ENCODE measurements at places on chromosomes 16 and 17.

GRCh38 chr16:11621920-11622651 lies 35.4 kb upstream of the LITAF start:
- DNase-seq = no peak

DNA sequence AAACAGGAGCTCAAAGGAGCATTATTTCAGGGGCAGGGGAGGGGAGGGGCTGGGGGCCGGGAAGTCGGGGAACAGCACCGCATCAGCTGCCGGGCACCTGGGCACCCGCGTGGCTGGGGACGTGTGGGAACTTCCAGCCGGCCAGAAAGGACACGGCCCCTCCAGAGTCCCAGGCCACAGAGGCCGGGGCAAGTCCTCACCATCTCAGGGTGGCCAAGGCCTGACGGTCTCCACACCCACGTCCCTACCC lies 1.1 kb downstream of the PGAP6 start:
- no peak for DNase-seq

DNA sequence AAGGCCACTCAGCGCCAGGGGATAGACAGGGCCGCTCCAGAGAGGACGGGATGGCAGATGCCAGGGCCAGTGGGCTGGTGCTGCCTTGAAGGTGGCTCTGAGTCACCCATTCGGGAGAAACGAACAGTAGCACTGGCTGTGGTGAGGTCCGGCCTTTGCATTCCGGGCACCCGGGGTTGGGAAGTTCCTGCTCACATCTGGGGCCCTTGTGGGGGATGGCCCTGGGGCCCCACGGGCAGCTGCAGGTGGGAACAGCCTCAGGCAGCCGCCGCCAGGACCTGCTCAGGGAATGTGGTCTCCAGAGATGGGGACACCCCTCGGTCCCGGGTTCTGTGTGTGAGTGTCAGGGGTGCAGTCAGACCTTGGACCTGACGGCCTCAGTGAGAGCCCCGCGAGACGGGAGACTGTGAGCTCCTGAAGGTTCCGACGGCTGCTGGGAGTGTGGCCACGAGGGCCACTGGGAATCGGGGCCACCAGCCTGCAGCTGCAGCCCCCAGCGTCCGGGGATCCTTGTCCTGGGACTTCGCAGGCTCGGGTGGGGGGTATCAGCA lies 1.4 kb downstream of the CBFA2T3 start:
- no peak for DNase-seq

DNA sequence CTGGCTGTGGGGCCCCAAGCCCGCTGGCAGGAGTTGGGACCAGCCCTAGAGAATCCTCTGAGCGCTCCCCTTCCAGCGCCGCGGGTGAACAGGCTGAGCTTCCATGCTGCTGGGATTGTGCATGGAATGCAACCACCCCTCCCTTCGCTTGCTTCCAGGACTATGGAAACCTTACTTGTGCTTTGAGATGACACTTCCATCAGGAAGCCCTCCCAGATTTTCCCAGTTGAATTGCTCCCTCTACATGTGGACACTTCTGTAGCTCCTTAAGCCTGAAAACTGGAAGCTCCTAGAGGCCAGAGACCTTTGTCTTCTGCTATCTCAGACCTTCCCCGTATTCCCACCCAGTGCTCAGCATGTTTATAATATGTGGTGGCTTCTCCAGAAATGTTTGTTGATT lies 213.2 kb upstream of the RPL38 start:
- DNase-seq = no peak

- DNase-seq = no peak
These were observed 468.0 kb upstream of the RBFOX1 start for GRCh38 chr16:6864671-6865070.

DNA sequence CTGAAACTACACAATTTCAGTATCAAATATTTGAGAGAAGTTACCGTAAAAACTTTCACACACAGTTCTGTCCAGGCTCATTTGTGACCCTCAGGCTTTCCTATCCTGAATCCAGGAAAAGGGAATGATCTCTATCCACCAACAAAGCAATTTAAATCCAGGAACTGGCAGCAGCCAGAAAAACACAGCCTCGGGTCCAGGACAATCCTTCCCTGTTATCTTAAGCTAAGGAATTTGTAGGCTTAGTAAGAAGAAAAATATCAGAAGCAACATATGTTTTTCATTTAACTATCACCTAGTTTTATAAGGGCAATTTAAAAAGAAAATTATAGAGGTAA lies 47.1 kb downstream of the TEX2 start:
- no peak for DNase-seq

DNA sequence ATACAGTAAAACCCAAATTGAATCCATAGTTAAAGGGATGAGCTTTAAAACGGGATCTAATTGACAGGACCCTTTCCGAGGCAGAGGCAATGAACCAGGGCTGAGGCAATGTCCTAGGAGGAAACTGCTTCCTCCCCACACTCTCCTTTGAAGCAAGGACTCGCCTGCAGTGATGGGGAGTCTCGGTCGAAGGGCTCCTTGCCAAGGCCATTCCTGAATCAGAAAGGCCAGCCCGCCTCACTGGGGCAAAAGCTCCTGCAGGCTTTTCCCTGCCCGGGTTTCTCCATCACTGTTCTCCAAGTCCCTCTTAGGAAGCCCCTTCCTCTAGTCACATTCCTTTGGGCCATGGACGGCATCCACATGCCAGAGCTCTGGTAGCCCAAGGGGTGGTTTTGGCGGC lies 132.0 kb downstream of the RBFOX3 start:
- no peak for DNase-seq

DNA sequence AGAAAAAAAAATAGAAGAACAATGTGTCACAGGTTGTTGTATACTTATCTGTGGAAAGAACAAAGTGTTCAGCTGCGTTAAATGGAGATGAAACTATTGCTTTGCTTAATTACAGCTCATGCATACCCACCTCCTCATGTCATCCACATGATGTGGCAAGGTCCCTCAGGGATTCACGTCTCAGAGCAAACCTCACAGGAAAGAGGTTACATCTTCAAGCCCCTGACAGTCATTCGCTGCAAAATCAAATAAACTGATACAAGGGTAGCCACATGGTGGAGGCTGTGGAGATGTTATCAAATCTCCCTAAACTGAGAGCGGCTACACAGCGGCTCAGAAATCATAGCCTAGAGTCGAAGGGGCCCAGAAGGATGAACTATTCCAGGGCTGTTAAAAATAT lies 21.1 kb downstream of the GINS3 start:
- DNase-seq = no peak

DNA sequence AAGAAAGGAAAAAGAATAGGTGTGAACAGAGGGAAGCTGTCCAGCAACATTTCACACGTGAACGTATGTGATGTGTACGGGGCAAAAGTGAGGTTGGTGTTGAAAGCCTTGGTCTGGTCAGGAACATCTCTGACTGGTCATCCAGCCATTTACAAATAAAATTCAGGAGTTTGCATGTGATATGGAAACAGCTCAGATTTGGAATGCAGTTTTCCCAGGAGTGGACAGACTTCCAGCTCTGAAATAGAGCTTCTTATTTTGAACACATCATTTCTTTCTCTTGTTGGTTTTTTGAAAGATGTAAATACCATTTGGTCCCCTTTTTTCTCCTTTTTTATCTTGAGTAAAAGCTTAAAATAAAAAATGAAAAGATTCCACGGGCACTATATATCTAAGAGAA lies 566.2 kb upstream of the ZFHX3 start:
- DNase-seq = no peak

- peak; percentile 34 for DNase-seq
These were observed 20.7 kb upstream of the CMTM4 start for GRCh38 chr16:66717112-66717675.

- DNase-seq = no peak
These were observed 22.6 kb upstream of the WDR45B start for GRCh38 chr17:82670661-82671450.

DNA sequence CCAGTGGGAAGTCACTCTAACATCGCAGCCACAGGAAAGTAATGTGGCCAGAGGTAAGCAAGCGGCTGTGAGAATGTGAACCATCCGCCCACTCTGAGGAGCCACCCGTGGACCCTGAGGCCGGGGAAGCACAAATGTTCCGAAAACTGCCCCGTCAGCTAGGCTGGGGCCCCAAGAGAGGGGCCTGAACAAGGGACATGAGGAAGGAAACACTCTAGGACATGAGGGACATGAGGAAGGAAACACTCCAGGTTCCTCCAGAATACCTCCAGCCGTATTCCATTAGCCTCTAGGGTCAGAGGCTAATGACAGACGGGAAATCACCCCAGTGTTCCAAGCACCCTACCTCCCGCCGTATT lies 317 bp downstream of the TEFM start:
- no peak for DNase-seq

- DNase-seq = no peak
These were observed 23.7 kb downstream of the WIPF2 start for GRCh38 chr17:40242774-40243173.

DNA sequence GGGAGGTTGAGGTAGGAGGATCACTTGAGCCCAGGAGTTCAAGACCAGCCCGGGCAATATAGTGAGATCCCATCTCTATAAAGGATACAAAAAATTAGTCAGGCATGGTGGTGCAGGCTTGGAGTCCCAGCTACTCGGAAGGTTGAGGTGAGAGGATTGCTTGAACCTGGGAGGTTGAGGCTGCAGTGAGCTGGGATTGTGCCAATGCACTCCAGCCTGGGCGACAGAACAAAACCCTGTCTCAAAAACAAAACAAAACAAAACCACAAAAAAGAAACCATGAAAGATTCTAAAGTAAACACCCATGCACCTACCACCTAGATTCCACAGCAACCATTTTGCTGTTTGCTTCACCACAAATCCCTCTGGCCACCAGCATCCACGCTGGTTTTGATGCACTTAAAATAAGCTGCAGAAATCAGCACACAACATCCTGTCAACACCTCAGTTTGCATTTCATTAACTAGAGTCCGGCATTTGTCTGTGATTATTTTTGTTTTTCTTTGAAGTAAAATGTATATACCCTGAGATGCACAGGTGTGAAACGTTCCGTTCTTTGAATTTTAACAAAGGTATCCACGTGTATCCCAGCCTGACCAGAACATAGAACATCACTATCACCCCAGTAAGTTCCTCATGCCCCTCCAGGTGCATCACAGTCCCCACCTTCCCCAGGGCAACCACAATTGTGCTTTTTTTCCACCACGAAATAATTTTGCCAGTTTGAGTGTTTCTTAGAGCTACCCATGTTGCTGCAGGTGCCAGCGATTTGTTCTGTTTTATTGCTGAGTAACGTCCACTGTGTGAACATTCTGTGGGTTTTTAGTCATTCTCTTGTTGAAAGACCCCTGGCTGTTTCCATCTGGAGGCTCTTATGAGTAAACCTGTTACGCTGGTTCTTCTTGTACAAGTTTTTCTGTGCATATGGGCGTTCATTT lies 191.5 kb downstream of the SEC14L1 start:
- no peak for DNase-seq

- DNase-seq = peak; percentile 20
These were observed 22.7 kb downstream of the TRPV3 start for GRCh38 chr17:3534881-3535252.

DNA sequence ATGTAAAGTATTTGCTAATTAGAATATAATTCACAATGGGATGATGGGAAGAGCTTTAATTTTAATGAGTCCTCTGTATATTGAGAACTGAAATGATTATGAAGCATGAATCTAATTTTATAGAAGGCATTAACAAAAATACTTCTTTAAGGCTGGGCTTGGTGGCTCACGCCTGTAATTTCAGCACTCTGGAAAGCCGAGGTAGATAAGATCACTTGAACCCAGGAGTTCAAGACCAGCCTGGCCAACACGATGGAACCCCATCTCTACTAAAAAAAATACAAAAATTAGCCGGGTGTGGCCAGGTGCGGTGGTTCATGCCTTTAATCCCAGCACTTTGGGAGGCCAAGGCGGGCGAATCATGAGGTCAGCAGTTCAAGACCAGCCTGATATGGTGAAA lies 12.0 kb downstream of the CDK12 start:
- no peak for DNase-seq

DNA sequence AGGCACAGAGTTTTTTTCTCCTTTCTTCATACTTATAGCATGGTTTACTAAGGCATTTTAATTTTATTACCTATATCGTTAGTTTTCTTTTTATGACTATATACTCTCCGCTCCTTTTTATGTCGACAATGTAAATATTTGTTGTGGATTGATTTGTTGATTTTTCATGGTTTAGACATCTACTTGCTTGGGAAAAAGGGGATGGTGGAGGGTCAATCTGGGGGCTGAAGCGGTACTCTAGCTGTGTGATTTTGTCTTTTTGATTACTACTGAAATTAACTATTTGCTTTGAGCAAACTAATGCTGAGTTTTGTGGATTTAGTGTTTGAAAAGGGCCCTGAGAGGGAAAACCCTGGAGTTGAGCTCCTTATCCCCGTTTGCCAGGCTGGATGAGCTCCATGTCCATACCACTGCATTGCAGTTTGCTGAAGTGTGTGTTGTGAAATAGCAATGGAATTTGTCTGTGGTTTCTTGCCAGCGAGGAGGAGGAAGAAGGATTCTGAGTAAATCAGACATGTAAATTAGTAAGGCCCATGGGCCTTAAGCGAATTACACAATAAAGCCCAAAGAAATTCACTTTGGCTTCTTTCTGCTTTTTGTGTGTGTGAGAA lies 72.0 kb downstream of the FTO start:
- DNase-seq = peak; percentile 93

DNA sequence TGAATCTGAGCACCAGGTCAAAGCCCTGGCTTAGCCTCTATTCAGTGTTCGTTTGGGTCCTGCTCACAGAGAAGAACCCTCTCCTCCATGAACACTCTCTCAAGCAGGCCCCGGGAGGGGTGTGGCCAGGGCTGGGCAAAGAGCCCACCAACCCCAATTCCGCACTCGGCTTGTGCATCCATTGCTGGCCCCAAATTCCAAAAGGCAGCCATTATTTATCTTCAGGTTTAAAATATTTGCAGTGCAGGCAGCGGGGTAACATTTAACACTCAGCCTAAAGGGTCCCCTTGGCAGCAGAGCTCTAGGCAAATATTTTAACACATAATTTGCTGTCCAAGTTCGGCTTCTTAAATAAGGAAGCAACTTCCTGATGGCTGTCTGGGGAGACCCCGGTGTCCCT lies 115.7 kb downstream of the ZNF423 start:
- no peak for DNase-seq

- DNase-seq = no peak
These were observed 3.5 kb downstream of the CHAD start for GRCh38 chr17:50465171-50465570.

DNA sequence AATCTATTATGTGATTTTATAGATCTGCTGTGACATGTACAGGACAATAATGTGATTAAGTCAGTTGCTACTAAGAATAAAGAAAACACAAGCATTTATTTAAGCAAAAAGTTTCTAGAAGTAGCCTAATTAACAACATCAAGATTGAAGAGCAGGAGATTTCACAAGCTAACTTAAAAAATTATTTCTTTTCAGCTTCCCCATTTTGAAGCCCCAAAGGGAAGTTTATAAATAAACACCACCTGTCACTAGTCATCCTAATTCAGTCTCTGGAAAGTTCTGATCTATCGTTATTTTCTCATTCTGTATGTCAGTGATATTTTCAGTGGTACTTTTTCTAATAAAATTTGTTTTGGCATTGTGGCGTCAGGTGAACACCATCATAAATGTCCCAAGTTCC lies 8.3 kb downstream of the CAPNS2 start:
- DNase-seq = no peak

DNA sequence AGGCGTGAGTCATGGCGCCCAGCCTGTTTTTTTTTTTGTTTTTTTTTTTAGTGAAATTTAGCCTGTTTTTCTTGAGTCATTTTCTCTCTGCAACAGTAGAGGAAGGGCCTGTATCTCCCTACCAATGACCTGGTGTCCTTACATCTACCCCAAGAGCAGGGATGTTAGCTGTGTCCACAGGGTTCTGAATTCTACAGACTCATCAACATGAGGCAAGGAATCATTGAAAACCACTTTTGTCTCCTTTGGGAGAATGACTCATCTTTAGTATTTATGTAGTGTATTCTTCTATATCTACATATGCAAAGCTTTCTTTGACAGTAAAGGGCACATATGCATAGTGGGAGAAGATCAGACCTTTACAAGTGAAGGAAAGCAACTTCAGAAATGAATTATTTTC lies 105.3 kb downstream of the SPECC1 start:
- DNase-seq = no peak

All from epithelial cell of esophagus (primary cell).